GM20000 (cell line): ENCODE measurements at places on chromosomes 7 and 10.

- DNase-seq = peak; percentile 40
These were observed 41.5 kb upstream of the EBLN1 start for GRCh38 chr10:22259280-22259679.

DNA sequence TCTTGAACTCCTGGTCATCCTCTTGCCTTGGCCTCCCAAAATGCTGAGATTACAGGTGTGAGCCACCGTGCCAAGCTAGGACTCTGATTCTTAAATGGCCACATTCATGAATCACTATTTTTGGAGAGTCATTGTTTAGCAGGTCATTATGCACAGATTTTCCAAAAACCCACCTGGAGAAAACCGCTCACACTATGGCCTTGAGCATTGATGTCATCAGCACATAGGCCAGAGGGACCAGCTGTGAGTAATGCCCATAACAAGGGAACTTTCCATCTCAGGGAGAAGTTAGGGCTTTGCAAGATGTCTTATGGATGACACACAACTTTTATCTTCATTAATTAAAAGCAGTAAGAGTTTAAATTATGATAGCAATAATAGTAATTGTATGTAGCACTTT lies 86.4 kb upstream of the KIF5B start:
- DNase-seq = no peak

DNA sequence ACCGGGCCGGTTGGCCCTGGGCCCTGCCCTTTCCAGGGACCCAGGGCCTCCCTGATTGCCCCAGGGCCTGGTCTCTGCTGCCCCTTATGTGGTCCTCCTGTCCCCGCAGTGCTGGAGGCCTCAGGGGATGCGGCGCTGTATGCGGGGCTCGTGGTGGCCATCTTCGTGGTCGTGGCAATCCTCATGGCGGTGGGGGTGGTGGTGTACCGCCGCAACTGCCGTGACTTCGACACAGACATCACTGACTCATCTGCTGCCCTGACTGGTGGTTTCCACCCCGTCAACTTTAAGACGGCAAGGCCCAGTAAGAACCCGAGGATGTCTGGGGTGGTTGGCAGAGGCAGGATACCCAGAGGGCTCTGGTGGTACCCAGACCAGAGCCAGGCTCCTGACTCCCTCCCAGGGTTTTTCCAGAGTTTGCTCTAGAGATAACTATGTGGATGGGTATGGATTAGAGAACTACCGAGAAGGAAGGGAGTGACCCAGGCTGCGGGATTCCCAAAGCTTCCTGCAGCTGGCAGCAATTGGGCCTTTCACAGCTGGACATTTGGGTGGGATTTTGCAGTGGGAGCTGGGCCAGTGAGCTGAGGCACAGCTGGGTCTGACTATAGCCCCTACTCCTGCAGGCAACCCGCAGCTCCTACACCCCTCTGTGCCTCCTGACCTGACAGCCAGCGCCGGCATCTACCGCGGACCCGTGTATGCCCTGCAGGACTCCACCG lies 28.1 kb upstream of the SLC29A3 start:
- no peak for DNase-seq

- DNase-seq = peak; percentile 26
These were observed 43.7 kb downstream of the CPVL start for GRCh38 chr7:29102558-29103151.

GRCh38 chr10:127356360-127356759 lies 160.0 kb upstream of the INSYN2A start:
- DNase-seq = no peak
